ENCODE measurements at places on chromosomes 6 and 20.

DNA sequence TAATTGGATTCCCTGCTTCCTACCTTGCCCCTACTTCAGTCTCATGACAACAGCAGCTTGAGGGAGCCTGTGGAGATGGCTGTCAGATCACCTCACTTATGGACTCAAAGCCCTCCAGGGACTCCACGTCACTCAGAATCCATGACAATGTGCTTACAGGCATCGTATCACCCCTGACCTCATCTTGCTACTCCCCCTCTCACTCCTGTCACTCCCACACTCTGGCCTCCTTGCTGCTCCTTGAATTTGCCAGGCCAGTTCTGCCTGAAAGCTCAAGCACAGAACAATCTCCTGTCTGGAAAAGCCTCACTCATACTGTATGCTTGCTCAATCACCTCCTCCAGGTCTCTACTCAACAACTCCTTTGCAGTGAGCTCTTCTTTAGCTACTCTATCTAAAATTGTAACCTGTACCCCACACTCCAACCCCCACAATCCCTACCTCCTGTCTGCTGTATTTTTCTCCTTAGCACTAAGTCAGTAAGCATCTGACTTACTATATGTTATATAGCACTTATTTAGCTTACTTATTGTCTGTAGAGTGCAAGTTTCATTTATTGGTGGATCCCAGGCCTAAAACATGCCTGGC lies 10.7 kb upstream of the GSTA4 start:
- DNase-seq = no peak

- DNase-seq = no peak
Observed at GRCh38 chr6:138815797-138816528, 20.1 kb downstream of the ECT2L start.

- no peak for DNase-seq
Observed at GRCh38 chr6:119894811-119895210, 545.2 kb upstream of the MAN1A1 start.

DNA sequence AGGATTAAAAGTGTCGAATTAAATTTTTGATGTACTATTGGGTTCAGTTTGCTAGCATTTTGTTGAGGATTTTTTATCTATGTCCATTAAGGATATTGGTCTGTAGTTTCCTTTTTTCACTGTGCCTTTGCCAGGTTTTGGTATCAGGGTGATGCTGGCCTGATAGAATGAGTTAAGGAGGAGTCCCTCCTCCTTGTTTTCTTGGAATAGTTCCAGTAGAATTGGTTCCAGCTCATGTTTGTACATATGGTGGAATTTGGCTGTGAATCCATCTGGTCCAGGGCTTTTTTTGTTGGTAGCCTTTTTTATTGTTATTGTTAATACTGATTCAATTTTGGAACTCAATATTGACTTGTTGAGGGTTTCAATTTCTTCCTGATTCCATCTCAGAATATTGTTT lies 141.8 kb downstream of the SIM1 start:
- no peak for DNase-seq

DNA sequence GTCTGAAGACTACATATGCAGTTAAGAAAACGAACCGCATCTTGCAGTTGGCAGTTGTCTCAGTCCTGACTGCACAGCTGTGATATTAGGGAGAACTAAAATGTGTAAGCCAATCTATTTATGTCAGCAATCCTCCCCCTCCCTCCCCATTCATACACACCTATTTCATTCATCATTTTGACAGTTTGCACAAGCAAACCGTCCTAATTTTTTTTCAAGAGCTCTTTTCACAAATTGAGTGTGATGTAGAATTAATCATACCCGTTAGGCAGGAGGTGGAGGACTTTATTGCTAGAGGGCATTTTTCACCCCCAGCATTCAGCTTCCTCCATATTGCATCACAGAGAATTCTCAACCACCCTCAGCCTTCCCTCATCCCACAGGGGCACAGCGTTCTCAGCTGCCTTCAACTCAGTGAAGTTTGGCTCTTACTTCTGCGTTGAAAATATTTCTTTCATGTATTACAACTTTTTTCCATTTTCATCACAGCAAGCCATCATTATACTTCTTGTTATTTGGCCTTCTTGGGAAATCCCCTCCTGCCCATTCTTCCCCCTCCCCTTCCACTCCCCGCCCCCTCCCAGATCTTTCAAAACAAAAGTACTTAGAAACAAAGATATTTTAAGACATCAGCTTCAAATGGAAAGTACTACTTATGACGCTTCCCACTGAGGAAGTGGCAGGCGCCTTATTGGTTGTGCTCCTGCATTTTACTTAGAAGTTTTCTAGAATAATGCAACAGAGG lies 37.5 kb downstream of the NOX3 start:
- no peak for DNase-seq

DNA sequence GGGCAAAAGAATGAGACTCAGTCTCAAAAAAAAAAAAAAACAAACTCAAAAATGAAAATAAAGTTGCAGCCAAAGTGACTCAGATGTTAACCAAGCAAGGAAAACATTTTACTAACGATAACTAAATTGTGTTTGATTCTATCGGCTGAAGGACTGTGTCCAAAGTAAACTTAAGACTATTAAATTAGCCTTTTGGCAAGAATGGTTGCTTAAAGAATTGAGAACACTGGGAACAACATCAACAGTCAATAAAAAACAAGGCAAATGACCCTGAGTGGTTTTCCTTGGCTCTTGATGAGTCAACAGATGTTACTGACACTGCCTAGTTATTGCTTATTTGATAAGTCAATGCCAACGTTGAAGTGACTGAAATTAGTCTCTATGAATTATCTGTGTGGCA lies 36.7 kb downstream of the POU3F2 start:
- no peak for DNase-seq

DNA sequence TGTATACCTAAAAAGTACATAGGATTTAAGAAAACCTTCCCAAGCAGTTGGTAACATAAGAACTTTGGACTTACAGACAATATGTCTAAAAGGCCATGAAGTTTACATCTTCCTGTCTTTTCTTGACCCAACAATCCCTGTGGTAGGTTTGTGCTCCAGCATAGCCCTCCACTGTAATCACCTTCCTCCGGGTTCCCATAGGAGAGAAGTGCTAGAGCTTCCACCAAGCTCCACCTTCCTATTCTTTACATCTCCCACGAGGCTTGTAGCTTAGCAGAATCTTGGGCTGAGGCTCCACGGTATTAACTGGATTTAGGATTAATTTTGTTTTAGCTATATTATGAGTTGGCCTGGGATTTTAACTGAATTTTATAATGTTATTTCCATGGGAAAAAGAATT lies 23.3 kb downstream of the ADGRG6 start:
- DNase-seq = no peak

DNA sequence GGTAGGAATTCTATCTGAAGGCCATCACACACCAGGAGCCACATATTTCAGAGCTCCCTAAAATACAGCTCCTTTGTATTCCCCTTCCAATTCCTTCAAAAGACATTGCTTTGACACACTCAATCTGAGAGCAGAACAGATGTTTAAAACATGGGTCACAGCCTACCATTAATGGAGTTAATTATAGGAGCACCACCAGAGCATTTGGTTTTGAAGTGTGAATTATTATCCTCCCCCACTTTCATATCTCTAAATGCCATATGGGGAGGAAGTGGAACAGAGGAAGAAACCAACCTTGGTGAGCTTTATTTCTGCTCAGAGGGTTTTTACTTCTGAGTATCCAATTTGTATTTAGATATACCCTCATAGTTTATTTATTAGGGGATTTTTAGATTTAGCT lies 50.7 kb upstream of the TNFRSF21 start:
- DNase-seq = no peak

DNA sequence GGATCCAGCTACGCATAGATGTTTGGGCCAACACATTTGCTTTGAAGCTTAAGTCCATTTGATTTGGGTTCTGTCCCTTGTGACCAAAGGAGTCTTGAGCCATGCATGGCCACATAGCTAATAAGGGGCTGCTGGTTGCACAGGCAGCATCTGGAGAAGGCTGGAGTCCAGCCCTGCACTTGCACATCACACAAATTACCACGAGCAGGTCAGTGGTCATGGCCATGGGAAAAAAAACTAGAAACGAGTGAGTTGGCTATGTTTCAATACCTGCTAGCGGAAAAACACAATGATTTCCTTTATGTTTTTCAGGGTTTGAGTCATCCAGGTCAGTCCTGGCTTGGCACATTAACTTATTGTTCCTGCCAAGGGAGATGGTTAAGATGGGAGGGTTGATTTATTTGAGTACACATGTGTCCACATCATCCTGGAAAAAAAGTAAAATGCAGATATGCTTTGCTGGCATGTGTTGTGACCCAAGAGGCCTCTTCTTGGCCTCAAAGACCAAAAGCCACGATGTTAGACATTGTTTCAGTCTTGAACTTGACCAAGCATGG lies 5.6 kb upstream of the STX16 start:
- DNase-seq = no peak
